ENCODE measurements at places on chromosomes 7 and 10. TPM values are rescaled to one million over a fixed set of nuclear protein-coding genes. Genes with fewer than 3 reads are reported as not detected.

Gene DGKB
- total RNA-seq: 0.29 TPM

Gene SLC18A3
- not detected for total RNA-seq

Gene ASB10
- not detected for total RNA-seq

Gene CHRM2
- total RNA-seq: 1.4 TPM

Gene FRMPD2
- not detected for total RNA-seq

Gene AKR1C8
- total RNA-seq: not detected

Gene SRRM3
- total RNA-seq: 0.23 TPM

Gene RNF32
- 0.15 TPM for total RNA-seq

Gene STAM
- total RNA-seq: 22.2 TPM

Gene NYAP1
- total RNA-seq: 2.5 TPM

Gene MYH16
- 0.12 TPM for total RNA-seq

Gene ATG9B
- 0.10 TPM for total RNA-seq

Gene MSMB
- total RNA-seq: not detected

Gene VSTM2A
- total RNA-seq: not detected

Gene FKBP9
- 196 TPM for total RNA-seq

Gene ELFN1
- 1.5 TPM for total RNA-seq

Gene STEAP2
- 0.05 TPM for total RNA-seq

Gene ANKRD1
- 436 TPM for total RNA-seq

Gene CCL26
- 0.58 TPM for total RNA-seq

Gene ZNF518A
- total RNA-seq: 7.2 TPM

Gene EPO
- not detected for total RNA-seq

Gene RUFY2
- total RNA-seq: 24.2 TPM

Gene GRID2IP
- not detected for total RNA-seq

Gene ZNF503
- 12.4 TPM for total RNA-seq

Gene AOAH
- total RNA-seq: 0.64 TPM

Gene BLNK
- not detected for total RNA-seq

Gene OPN1SW
- not detected for total RNA-seq

All from glomerular endothelial cell (primary cell).